ENCODE measurements at places on chromosomes 16 and 17.
A peak's percentile ranks its signal among the peaks of the same experiment; 100 is the strongest.

GRCh38 chr17:65794572-65794971 lies 233.1 kb upstream of the AXIN2 start:
- peak; percentile 14 for DNase-seq

- DNase-seq: no peak
Observed at GRCh38 chr17:55238931-55239297, 25.8 kb upstream of the HLF start.

- no peak for DNase-seq
Observed at GRCh38 chr16:27793249-27793622, 243.3 kb downstream of the KATNIP start.

DNA sequence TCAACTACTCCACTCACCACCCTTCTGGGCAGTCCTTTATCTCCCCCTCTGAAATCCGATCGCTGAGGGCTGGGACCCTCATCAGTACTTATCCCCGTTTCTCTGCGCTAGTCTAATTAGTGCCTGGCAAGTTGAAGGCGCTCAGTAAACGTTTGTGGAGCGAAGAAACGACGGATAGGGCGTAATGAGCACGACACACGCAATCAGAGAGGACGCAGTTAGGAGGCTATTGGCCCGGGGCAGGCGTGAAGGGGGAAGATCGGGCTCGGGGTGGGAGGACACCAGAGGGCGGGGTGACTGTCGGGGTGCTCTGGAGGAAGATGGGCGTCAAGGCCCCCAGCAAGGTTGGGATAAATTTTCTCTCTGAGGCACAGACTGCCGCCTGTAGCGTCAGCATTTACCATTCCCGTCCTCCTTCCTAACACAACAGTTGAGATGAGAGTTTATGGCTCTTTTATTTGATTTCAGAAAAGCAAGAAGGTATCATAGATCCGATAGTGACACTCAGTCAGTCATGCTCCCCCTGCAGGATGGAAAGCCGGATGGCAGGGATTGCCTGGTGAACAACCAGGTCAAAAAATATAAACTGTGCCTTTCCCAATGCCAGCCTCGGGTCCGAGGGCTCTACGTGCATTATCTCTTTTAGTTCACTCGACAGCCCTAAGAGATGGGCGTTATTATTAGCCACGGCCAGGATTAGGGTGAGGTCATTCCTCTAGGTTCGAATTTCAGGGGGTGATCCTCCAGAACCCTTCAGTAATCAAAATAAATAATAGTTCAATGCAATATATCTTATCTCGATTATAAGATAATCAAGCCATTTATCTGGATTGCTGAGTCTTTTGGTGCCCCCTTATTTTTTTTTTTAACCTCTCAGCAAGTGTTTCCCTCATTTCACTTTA lies 9.5 kb upstream of the ARL4D start:
- peak; percentile 94 for DNase-seq

- DNase-seq: no peak
Observed at GRCh38 chr17:76614912-76615617, 28.5 kb downstream of the ST6GALNAC1 start.

GRCh38 chr17:55417411-55418268 lies 4.0 kb downstream of the MMD start:
- DNase-seq: no peak

- no peak for DNase-seq
Observed at GRCh38 chr17:64156670-64157069, 26.7 kb upstream of the ERN1 start.

DNA sequence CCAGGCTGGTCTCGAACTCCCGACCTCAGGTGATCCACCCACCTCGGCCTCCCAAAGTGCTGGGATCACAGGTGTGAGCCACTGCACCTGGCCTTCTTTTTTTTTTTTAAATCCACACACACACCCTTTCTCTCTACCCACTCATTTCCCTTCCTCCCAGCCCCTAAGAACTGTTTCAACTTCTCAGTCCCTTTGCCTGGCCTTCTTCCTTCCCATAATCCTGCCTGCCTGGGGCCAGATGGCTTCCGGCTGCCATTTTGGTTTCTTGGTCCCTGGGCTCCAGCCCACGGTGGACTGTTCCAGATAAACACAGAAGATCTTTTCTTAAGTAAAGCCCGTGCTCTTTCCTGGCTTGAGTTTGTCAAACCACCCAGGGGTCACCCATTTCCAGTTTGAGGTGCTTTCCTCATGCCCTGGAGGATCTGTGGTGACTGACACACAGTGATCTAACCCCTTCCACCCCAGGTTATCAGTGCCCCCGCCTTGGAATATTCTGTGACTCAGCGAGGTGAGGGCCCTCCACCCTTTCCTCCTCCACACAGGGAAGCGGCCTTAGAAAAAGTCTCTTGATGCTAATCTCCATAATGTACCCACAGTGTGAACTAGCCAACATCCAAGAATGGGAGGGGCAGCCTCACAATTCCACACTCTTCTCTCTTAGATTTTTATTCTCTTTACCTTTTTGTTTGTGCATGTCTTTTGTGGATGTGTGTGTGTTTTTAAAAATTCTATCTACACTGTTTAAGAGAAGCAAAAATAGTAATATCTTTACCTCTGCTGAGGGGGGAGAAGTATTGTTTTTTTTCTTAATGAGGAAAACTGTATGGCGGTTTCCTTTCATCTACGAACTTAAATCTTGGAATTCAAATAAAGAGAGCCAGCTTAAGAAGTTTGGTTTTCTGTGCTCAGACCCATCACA lies 60.0 kb downstream of the CRISPLD2 start:
- no peak for DNase-seq

DNA sequence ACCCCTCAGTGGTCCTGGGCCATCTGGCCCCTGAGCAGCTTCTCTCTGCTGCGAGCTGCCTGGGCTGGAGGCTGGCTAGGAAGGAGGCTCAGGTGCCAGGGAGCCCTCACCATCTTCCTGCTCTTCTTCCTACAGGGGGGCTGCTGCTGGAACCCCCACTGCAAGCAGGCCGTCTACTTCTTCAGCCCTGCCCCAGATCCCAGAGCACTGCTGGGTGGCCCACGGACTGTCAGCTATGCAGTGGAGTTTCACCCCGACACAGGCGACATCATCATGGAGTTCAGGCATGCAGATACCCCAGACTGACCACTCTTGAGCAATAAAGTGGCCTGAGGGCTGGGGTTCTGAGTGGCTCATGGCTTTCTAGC lies 46.1 kb downstream of the PRMT7 start:
- no peak for DNase-seq

GRCh38 chr17:30372755-30373154 lies 6.0 kb upstream of the CPD start:
- DNase-seq: no peak

GRCh38 chr16:54208237-54208636 lies 78.3 kb downstream of the IRX3 start:
- DNase-seq: no peak

- DNase-seq: no peak
Observed at GRCh38 chr17:59428916-59429485, 97.5 kb downstream of the YPEL2 start.

DNA sequence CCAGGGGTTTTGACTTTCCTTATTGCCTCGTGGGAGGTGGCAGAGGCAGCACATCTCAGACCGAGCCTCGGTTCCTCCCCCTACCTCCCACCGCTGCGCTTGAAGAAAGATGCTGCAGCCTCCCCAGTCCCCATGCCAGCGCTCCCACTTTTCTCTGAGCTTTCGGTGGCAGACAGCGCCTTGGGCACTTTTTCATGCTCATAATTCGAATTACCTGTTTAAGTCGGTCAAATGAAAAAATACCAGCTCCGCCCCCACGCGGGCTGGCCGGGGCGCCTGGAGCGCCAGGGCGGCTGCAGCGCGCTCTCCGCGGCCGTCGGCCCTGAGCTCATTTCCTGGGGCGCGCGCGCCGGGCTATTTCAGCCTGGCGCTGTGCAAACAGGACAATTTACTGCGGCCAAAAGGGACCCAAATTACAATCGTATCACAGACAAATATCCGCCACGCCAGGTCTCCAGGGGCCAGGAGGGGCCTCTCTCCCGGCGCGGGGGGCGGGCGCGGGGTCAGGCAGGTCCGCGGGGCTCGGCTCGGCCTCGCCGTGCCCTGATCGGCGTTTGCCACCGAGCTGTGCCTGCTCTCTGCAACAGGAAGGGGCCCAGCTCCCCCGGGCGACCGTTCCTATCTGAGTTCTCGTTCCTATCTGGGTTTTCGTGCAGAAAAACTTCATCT lies 45.0 kb downstream of the SOST start:
- DNase-seq: no peak

GRCh38 chr16:2090777-2091546 lies 43.2 kb downstream of the TSC2 start:
- DNase-seq: peak; percentile 43

DNA sequence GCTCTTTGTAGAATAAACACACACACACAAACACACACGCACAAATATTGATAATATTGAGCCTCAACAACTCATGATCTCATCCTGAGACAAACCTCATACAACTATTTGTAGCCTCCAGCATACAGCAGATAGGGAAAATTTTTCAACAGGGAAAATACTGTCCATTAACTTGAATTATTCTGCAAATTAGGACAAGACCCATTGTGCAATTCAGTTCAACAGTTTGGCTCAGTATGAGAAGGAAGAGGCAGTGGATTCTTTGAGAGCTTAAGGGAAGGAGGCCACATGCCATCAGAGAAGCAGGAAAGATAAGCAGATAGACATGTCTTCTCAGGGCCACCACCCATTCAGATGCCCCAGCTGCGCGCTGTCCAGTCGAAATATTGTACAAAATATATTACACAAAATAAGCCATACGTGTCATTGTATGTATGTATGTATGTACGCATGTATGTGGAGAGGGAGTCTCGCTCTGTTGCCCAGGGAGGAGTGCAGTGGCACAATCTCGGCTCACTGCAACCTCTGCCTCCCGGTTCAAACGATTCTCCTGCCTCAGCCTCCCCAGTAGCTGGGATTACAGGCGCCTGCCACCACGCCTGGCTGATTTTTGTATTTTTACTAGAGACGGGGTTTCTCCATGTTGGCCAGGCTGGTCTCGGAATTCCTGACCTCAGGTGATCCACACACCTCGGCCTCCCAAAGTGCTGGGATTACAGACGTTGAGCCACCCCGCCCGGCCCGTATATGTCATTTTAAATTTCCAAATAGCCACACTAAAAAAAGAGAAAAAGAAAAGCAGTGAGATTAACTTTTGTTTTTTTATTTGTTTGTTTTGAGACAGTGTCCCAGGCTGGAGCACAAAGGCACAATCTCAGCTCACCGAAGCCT lies 1.8 kb downstream of the ZC3H7A start:
- no peak for DNase-seq

DNA sequence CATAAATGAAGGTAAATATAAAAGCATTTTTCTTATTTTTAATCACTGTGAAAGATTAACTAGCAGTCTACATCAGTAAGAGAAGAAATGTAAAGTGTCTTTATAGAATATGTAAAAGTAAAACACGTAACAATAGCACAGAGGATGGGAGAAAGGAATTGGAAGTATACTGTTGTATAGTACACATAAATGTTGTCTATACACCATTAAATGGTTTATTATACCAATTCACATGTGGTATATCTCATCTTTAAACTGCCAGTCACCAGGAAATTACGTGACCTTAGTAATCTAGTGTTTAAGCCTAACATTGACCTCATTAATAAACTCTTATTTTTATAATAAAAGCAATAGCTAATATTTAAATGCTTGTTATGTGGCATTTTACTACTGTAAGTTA lies 87.4 kb downstream of the USP32 start:
- DNase-seq: no peak

DNA sequence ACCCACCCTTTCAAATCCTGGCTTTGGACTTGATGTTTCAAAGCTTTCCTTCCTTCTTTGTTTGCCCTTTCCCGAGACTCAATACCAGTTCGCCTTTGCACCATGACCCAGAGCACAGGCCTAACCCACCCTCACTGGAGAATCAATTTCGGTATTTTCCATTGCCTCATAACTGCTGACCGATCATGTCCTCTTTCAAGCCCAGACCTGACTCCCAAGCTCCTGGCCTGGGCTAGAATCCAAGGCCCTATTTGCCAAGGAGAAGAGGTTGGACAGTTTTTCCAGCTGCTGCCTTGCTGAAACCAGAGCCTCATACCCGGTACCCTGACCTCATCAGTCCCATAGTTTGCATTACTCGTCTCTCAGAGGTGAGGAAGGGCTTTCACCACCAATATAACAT lies 35.3 kb upstream of the HELZ start:
- no peak for DNase-seq

DNA sequence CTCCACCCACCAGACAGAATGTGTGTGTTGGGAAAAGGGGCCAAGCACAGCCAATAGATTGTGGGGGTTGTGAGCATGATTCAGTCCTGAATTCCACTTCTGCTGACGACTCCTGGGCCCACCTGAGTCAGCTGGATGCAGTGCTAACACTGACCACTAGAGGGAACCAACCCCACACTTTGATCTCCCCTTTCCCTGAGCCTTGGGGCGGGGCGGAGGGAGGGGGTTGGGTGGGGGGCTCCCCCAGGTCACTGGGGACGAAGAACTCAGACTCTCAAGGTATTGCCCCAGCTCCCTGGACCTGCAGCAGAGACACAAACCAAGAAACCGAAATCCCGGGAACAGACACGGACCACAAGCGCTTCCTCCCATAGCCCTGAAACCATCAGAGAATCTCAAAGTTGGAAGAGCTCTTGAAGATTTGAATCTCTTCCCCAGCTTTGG lies 621 bp upstream of the CSHL1 start:
- peak; percentile 55 for DNase-seq

- no peak for DNase-seq
Observed at GRCh38 chr17:79131701-79132100, 57.1 kb downstream of the ENGASE start.

GRCh38 chr17:65886315-65887245 lies 305.4 kb downstream of the CEP112 start:
- DNase-seq: no peak

DNA sequence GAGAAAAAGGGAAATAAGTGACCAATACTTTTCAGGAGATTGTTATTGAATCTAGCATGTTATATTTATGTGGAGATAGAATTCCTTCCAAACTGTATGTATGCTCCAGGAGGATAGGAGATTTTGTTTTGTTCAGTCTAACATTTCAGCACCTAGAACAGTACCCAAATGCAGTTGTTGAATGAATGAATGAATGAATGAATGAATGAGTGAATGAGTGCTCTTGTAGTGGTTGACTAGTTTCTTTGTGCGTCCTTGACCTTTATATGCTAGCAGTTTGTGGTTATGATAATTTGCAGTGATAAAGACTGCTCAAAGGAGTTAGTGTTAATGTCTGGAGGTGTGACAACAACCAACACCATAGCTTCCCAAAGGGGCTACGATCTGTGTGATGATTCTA lies 663.5 kb upstream of the GOT2 start:
- no peak for DNase-seq

- DNase-seq: no peak
Observed at GRCh38 chr16:79864781-79865391, 264.3 kb upstream of the MAF start.

GRCh38 chr17:59707971-59708430 lies 547 bp downstream of the VMP1 start:
- DNase-seq: no peak

All from CD4-positive, alpha-beta memory T cell (primary cell).